ENCODE measurements at places on chromosomes 6 and 20.
A peak's percentile ranks its signal among the peaks of the same experiment; 100 is the strongest.

- no peaks in the 10 kb centered on the region for H3K27me3 ChIP-seq
- peaks cover 2% of the 10 kb centered on the region for H3K4me1 ChIP-seq
- H3K36me3 ChIP-seq, result peaks cover under 1% of the 10 kb centered on the region
- no peak overlapping the region for H3K27ac ChIP-seq
- H3K4me3 ChIP-seq, result no peak overlapping the region
These were observed 29.6 kb downstream of the GCNT2 start for GRCh38 chr6:10550764-10551163.

- H3K4me3 ChIP-seq, result peak overlapping the region; percentile 75
- no peaks in the 10 kb centered on the region for H3K4me1 ChIP-seq
These were observed 120.0 kb upstream of the GGTLC1 start for GRCh38 chr20:24108581-24108980.

GRCh38 chr20:58992911-58993310, 11.9 kb downstream of the NELFCD start:
- H3K27me3 ChIP-seq, result no peaks in the 10 kb centered on the region
- H3K36me3 ChIP-seq, result peaks cover 66% of the 10 kb centered on the region
- DNase-seq, result no peak

- DNase-seq, result no peak
- H3K36me3 ChIP-seq, result no peaks in the 10 kb centered on the region
- H3K27me3 ChIP-seq, result no peaks in the 10 kb centered on the region
These were observed 48.1 kb downstream of the PRL start for GRCh38 chr6:22248513-22249308.

- no peak for DNase-seq
- H3K36me3 ChIP-seq, result no peaks in the 10 kb centered on the region
- no peak overlapping the region for H3K4me3 ChIP-seq
- no peak overlapping the region for H3K27ac ChIP-seq
- H3K27me3 ChIP-seq, result peaks cover 74% of the 10 kb centered on the region
These were observed 2.1 kb downstream of the AKAP12 start for GRCh38 chr6:151241853-151242252.

- no peaks in the 10 kb centered on the region for H3K36me3 ChIP-seq
- no peak for DNase-seq
- no peak overlapping the region for H3K4me3 ChIP-seq
- no peaks in the 10 kb centered on the region for H3K27me3 ChIP-seq
These were observed 59.5 kb upstream of the MBOAT1 start for GRCh38 chr6:20271818-20272217.

- no peak for DNase-seq
- H3K36me3 ChIP-seq, result peaks cover 2% of the 10 kb centered on the region
- H3K27ac ChIP-seq, result no peak overlapping the region
These were observed 20.3 kb downstream of the TBPL1 start for GRCh38 chr6:133973109-133973971.

GRCh38 chr6:117446861-117447260, 21.1 kb upstream of the ROS1 start:
- H3K36me3 ChIP-seq, result no peaks in the 10 kb centered on the region
- peaks cover 58% of the 10 kb centered on the region for H3K27me3 ChIP-seq
- no peaks in the 10 kb centered on the region for H3K4me1 ChIP-seq
- no peak overlapping the region for H3K27ac ChIP-seq

DNA sequence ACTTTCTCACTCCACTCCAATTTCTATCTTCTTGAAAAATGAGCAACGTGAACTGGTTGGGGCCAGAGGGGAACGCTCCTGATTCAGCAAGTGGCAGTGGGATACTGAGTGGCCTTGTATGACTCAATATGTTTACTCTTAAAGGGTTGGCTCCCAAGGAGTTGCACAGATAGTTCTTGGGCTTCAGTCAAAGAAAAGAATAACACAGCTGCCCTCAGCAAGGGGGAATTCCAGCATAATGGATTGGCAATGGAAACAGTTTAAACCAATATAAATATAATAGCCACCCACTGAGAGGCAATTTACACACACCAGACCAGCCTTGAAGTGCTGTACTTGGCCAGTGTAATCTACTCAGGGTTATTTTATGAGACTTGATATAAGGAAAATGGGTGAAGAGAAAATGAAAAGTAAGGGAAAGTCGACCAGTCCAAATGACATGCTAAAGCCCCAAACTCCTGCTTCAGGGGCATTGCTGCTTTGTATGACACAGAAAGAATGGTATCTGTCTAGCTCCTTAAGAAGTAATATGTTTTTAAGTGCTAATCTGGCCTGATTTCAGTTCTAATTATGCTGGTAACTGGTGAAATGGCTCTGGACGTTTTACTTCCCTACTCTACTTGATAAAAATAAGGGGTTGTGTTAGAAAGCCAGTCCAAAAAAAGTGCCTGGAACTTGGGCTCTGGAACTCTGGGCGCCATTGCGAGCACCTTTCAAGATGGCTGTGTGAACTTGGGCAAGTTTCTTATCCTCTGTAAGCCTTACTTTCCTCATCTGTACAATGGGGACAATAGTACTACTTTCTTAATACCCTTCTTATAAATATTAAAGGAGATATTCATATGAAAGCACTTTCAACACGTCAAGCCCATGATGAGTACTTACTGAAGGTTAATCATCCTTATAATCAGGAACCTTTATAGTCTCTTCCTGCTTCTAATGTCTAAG, 712.9 kb upstream of the MAP3K7 start:
- H3K4me3 ChIP-seq, result no peak overlapping the region
- no peak for DNase-seq
- no peak overlapping the region for H3K27ac ChIP-seq
- H3K27me3 ChIP-seq, result no peaks in the 10 kb centered on the region

DNA sequence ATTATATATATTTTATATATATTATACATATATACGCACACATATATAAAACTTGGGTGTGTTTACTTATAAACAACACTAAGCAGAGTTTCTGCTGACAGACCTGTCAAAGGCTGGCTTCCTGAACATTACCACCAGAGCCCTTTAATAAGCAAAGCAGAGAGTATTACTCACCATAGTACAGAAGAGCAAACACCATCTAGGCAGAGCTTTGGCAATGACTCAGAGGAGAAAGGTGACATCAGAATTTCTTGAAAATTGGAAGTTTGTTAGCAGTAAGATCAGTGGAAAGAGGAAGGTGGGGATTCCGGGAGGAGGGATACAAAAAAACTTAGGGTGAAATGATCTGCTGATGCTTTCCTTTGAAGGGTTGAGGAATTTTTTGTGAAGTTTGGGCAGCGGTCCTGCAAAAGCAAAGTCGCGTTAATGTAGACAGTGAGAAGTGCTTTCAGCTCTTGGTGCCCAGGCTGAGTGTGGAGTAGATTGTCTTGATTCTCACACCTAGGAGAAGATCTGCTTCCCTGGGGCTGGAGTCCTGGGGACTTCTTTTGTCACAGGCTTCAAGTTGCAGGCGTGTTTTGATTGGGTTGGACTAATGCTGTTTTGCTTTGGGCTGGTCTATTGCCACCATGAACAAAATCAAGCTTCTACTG, 109.6 kb upstream of the BACH2 start:
- H3K36me3 ChIP-seq, result peaks cover 7% of the 10 kb centered on the region
- H3K27me3 ChIP-seq, result no peaks in the 10 kb centered on the region
- H3K4me3 ChIP-seq, result peak overlapping the region; percentile 15
- peak overlapping the region; percentile 32 for H3K27ac ChIP-seq
- DNase-seq, result no peak
- peaks cover 41% of the 10 kb centered on the region for H3K4me1 ChIP-seq

DNA sequence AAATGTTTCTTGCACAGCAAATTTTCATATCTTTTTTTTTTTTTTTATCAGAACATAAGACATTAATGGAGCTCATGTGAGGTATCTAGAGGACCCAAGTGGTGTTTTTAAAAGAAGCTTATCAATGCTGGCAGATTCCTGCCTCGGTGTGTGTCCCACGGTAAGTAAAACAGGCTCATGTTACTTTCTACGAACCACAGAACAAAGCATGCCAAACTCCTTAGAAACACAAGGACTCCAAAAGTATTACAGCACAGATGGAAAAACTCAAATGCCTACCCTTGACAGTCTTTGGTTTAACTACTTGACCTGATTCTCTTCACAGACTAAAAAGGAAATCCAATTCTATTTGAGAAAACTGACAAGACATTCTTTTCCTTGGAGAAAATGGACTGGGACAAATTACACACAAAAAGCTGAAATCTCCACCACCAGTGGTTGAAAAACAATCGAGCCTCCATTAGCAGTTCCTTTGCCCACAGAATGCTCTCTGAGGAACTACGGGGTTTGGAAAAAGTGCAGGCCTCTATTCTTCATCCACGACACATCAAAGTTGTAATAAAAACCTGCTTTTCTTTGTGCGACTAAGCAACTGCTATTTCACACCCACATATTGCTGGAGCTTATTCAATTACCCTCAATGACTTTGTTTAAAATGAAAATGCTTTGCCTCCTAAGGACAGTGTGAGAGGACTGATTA, 5.4 kb downstream of the METTL24 start:
- peaks cover 1% of the 10 kb centered on the region for H3K36me3 ChIP-seq
- no peak for DNase-seq
- no peak overlapping the region for H3K27ac ChIP-seq
- peaks cover 44% of the 10 kb centered on the region for H3K27me3 ChIP-seq
- H3K4me1 ChIP-seq, result peaks cover 6% of the 10 kb centered on the region
- H3K4me3 ChIP-seq, result no peak overlapping the region

DNA sequence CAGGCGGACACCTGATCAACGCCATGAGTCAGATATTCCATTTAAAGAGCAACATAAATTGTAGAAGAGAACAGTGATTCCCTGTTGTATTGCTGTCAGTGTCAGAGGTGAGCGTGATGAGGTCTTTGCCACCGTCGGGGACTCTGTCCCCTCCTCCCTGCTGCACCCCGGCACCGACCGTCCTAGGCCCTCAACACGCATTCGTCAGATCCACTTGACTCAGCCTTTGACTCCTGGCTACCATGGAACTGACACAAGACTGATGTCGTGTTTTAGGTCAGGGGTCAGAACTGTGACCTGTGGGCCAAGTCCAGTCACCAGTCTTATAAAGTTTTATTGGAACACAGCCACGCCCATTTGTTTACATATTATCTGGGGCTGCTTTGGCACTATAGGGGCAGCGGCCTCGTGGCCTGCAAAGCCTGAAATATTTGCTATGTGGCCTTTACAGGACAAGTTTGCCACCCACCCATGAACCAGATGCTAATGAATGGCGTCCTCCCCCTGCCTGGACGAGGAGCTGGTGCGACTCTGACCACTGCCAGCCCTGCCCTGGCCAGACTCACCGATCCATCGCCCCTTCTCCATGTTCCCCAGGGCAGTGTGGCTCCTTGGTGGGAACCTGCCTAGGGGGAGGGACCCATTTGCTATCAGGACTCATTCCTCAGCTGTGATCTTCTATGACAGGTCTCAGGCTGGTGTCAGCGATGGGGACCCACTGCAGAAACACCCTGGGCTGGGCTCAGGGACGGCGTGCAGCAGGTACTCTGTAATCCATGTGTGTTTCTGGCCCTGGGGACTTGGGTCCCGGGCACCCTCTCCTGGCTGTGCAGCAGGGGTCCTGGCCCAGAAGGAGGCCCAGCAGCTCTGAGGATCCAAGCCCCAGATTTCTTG, 37.5 kb upstream of the PHACTR3 start:
- no peaks in the 10 kb centered on the region for H3K4me1 ChIP-seq
- no peak overlapping the region for H3K27ac ChIP-seq
- H3K27me3 ChIP-seq, result no peaks in the 10 kb centered on the region
- no peak overlapping the region for H3K4me3 ChIP-seq

- no peaks in the 10 kb centered on the region for H3K36me3 ChIP-seq
- H3K27me3 ChIP-seq, result peaks cover 9% of the 10 kb centered on the region
- DNase-seq, result no peak
These were observed 624 bp downstream of the RBBP8NL start for GRCh38 chr20:62426699-62427131.

GRCh38 chr6:28988536-28989311, 16.4 kb downstream of the ZNF311 start:
- H3K4me3 ChIP-seq, result peak overlapping the region; percentile 74
- H3K36me3 ChIP-seq, result peaks cover 12% of the 10 kb centered on the region
- H3K27ac ChIP-seq, result peak overlapping the region; percentile 35
- H3K27me3 ChIP-seq, result peaks cover 31% of the 10 kb centered on the region
- H3K4me1 ChIP-seq, result peaks cover 5% of the 10 kb centered on the region
- DNase-seq, result peak; percentile 62

DNA sequence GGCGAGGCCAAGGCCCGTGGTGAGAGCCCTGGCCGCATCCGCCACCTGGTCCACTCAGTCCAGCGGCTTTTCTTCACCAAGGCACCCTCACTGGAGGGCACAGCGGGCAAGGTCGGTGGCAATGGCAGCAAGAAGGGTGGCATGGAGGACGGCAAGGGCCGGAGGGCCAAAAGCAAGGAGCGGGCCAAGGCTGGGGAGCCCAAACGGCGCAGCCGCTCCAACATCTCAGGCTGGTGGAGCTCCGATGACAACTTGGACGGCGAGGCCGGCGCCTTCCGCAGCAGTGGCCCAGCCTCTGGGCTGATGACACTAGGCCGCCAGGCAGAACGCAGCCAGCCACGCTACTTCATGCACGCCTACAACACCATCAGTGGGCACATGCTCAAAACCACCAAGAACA, 109.2 kb upstream of the MYL9 start:
- no peak overlapping the region for H3K4me3 ChIP-seq
- no peak for DNase-seq
- H3K27ac ChIP-seq, result no peak overlapping the region
- H3K4me1 ChIP-seq, result peaks cover 5% of the 10 kb centered on the region

- peak overlapping the region; percentile 92 for H3K27ac ChIP-seq
- peaks cover 21% of the 10 kb centered on the region for H3K4me1 ChIP-seq
- DNase-seq, result no peak
- H3K27me3 ChIP-seq, result peaks cover 30% of the 10 kb centered on the region
- peaks cover 7% of the 10 kb centered on the region for H3K36me3 ChIP-seq
- peak overlapping the region; percentile 85 for H3K4me3 ChIP-seq
These were observed 18.4 kb downstream of the DLL1 start for GRCh38 chr6:170272341-170273065.

DNA sequence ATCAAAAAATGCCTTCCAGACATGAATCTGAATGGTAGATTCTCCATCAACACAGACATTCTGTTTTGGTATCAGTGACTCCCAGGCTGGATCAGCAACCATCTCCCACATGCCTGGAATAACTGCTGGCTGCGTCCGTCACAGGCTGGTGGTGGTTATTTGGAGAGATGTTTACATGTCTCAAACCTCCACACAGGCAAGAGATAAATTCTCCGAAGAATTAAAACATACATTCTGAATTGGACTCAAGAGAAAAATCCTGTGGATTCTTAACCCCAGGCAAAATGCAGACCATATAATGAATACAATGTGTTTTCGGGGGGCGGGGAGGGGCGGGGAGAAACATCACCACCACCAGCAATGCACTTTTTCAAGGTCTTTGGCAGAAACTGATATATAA, 108.2 kb downstream of the THBS2 start:
- H3K36me3 ChIP-seq, result no peaks in the 10 kb centered on the region
- H3K4me3 ChIP-seq, result no peak overlapping the region
- H3K4me1 ChIP-seq, result no peaks in the 10 kb centered on the region

GRCh38 chr6:120994573-120994967, 339.7 kb downstream of the TBC1D32 start:
- H3K27ac ChIP-seq, result no peak overlapping the region
- H3K4me1 ChIP-seq, result no peaks in the 10 kb centered on the region
- H3K4me3 ChIP-seq, result no peak overlapping the region
- DNase-seq, result no peak
- no peaks in the 10 kb centered on the region for H3K27me3 ChIP-seq
- H3K36me3 ChIP-seq, result no peaks in the 10 kb centered on the region

GRCh38 chr6:170211404-170212025, 79.4 kb downstream of the DLL1 start:
- H3K4me1 ChIP-seq, result no peaks in the 10 kb centered on the region
- H3K36me3 ChIP-seq, result no peaks in the 10 kb centered on the region
- peak; percentile 6 for DNase-seq
- H3K27ac ChIP-seq, result no peak overlapping the region
- peaks cover 24% of the 10 kb centered on the region for H3K27me3 ChIP-seq

- H3K36me3 ChIP-seq, result peaks cover 46% of the 10 kb centered on the region
- H3K27me3 ChIP-seq, result no peaks in the 10 kb centered on the region
These were observed 2.8 kb downstream of the ADNP start for GRCh38 chr20:50928469-50928868.
